T-cell (primary cell): ENCODE measurements at places on chromosomes 3 and 15.

DNA sequence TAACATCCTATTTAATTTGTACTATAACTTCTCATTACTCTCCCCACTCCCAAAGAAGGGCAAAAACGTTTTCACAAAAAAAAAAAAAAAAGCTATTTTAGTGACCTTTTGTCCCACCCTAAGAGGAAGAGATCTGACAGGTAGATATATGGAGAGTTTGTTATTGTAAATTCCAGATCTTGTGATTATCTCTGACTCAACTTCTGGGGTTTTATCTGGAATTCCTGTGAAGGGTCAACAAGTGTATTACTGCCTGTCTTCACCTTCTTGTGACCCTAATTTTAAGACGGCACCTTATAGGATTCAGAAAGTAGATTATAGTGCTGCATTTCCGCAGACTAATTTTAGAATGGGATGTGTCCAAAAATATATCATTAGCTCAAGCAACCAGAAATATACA lies 205.9 kb upstream of the CDIN1 start:
- no peak for DNase-seq

DNA sequence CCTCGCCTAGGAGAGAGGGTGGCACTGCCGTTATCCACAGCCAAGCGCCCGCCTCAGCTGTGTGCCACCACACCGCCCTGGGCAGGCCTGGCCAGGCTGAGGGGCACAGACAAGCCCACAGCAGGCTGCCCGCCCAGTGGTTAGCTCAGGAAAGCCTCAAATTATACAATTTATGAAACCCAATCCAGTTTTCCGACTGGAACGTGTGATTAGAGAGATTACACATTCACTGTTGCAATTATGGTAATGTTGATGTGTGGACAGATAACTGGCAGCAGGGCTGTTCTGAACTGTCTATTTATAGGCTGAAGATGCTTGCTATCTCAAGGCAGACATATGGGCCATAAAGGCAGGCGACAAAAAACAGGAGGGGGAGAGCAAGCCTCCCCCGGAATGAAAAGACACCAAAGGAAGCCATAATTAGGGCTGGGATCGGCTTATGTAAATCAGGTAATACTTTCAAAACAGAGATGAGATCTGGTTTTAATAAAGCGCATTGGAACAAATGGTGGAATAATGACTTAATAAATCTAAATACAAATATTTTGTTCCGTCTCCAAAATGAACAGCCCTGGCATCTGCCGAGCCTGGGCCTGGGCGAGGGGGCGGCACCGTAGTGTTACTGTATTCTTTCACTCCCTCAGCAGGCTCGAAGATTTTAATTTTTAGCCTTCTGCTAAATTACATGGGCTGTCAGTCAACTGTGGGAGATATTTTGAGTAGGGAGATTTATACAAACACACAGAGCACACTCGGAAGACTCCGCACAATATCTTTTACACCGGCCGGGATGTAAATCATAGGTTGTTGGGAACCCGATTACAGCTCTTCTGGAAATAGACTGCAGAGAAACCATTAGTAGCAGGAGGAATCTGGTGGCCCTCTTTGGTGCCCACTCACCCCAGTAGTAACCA lies 103.1 kb upstream of the TLE3 start:
- DNase-seq, result no peak

DNA sequence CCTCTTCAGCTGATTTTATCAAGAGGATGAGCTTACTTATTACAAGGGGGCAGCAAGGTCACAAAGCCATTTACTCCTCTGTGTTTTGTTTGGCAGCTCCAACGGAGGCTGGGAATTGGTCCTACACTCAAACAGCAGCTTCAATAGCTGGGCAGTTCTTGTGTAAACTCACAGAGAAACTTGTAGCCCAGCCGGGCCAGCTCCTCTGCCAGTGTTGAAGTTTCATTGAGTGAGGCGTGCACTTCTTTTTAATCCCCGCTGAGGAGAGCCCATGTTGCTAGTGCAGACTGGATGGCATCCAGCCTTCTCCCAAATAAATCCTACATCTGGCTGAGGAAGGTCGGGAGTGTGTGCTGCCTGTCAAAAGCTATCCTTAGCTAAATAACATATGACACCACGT lies 59.5 kb downstream of the BFSP2 start:
- DNase-seq, result no peak

- DNase-seq, result no peak
Observed at GRCh38 chr3:156353563-156353962, 201.4 kb downstream of the SSR3 start.

DNA sequence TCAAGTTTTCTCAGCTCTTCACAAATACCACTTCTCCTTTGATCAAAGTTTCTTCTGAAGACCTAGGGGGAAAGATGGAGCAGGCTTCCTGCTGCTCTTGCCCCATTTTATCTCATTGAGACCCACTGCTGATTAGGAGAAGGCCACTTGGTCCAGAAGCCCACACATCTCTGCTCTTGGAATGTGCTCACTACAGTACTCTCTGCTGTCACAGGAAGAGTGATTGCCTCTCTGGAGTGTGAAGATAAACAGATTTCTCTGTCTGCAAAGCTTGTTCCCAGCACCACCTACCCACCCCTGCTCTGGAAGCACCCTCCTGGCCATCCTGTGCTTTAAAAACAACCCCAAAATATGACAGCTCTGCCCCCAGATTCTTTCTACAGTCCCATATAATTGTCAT lies 41.3 kb upstream of the PRTG start:
- no peak for DNase-seq
